IMR-90 (cell line): ENCODE measurements at places on chromosomes 11 and 22. TPM values are rescaled to one million over a fixed set of nuclear protein-coding genes. Genes with fewer than 3 reads are reported as not detected.
A peak's percentile ranks its signal among the peaks of the same experiment; 100 is the strongest.

DNA sequence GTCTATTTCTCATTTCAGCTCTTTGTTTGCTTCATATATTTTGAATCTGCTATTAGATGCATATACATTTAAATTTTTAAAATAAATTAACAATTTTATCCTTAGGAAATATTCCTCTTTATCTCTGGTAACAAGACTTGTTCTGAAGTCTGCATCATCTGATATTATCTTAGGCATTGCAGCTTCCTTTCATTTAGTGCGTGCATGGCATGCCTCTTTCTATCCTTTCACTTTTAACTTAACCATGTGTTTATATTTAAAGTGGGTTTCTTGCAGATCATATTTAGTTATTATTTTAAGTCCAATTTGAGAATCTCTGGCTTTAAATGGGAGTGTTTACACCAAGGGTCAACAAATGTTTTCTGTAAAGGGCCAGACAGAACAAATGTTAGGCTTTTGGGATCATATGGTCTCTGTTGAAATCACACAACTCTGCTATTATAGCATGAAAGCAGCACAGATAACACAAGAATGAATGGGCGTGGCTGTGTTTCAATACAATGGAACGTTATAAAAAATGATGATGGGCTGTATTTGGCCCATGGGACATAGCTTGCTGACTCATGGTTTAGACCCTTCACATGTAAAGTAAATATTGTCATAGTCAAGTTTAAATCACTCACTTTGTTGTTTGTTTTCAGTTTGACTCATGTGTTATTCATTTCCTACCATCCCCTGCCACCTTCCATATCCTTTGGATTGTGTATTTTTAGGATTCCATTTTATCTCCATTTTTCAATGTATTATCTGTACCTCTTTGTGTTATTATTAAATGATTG lies 83.9 kb upstream of the SNX19 start:
- peak; percentile 98 for DNase-seq

GRCh38 chr11:102391549-102392237 lies 44.7 kb downstream of the BIRC2 start:
- DNase-seq = no peak

Gene TRIM6
- total RNA-seq = 3.9 and 5.0 TPM in 2 replicates

- no peak for DNase-seq
These were observed 759.0 kb upstream of the API5 start for GRCh38 chr11:42552786-42553185.

DNA sequence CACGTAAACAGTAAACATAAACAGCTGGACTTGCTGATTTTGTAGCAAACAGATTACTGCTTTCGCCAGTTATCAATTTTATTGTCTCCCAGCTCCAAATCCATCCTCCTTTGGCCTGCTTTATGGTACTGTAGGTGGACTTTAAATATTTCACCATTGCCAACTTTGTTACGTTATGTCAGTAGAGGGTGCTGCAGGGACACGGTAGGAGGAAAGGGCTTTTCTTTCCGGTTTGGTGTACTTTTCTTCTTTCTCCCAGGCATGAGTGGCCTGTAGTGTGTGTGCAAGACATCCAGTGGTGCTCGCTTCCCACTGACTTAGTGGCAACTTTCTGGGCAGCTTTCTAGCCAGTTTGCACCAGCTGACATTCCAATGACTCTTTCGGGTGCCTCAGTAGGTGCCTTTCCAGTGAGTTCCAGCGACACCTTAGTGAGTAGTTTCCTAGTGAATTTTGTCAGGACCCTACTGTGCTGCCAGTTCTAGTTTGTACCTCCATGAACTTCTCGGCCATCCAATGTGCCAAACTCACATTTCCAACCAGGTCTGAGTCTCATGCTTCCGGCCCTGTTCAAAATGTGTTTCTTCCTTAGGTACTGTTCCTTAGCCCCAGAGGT lies 267.6 kb upstream of the TENM4 start:
- DNase-seq = peak; percentile 50

DNA sequence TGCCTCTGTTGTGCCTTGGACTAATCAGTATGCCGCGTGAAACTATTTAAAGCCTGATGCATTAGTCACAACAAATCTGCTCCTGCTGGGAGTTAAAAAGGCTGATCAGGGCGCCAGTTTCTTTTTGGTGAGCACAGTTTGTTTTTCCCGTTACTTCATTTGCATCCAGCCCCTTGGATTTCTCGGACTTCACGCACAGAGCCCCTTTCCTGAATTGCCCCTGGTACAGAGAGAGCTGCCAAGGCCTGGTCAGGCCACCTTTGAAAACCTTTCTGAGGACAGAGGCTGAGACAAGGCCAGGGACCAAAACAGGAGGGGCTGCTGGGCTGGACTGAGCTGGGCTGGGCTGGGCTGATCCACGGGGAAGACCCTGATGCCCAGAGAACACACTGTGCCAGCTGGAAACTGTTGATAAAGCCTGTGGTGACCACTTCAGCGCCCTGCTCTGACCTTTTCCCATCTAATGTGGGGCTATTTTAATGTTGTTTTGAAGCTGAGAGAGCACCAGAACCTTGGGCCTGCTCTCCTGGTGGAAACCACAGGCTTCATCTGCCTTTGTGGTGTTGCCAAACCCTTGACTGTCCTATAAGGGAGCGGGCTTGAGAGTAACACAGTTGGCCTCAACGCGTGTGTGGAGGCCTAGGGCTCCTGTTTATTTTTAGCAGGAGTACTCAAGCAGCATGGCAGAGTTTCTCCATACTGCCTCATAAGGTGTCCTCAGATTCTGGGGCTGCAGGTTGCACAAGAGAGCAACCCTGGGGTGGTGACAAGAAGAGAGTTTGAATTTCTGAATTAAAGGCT lies 44.2 kb downstream of the NAV2 start:
- DNase-seq = no peak

Gene BRSK2
- under 0.01 and 0.18 TPM in 2 replicates for total RNA-seq

Gene VWCE
- total RNA-seq = under 0.01 and 0.28 TPM in 2 replicates

GRCh38 chr22:39097098-39098020 lies at the start of gene APOBEC3H:
Gene APOBEC3H (plus strand): TSS chr22:39097244. CDS start chr22:39100279, 3,035 bp downstream.
- no peak for DNase-seq

DNA sequence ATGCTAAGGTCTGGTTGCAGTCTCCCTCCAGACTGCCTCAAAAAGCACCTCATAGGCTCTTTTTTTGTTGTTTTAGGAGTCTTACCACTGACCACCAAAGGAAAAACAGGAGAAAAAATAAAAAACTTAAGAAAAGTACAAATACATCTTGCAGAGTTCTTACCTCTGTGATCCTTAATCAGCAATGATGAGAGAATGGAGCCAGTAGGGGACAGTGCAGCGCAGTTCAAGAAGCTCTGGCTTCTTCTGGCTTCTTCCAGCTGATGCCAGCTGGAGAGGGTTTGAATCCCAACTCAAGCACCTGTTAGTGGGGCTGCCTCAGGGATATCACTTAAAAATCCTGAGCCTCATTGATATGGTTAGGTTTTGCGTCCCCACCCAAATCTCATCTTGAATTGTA lies 223.3 kb upstream of the ISX start:
- no peak for DNase-seq

Gene GGTLC2
- not detected in 2 replicates for total RNA-seq

Gene ATL3
- 131 and 132 TPM in 2 replicates for total RNA-seq

DNA sequence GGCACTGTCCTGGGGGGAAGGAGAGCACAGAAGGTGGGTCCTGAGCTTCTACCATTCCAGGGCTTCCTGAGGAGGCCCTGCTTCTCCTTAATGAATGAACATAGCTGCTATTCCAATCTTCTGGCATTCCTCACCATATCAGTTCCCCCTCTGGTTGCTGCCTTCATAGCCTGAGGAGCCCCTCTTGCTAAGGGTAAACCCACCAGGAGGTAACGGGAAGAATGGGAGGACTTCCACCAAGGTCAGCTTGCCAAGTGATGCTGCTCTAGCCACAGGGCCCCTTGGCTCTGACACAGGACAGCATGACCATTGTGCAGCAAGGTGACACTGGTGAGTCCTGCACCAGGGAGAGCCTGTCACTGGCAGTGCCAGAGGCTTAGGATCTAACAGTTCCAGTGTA lies 1022.5 kb downstream of the TBC1D22A start:
- no peak for DNase-seq

DNA sequence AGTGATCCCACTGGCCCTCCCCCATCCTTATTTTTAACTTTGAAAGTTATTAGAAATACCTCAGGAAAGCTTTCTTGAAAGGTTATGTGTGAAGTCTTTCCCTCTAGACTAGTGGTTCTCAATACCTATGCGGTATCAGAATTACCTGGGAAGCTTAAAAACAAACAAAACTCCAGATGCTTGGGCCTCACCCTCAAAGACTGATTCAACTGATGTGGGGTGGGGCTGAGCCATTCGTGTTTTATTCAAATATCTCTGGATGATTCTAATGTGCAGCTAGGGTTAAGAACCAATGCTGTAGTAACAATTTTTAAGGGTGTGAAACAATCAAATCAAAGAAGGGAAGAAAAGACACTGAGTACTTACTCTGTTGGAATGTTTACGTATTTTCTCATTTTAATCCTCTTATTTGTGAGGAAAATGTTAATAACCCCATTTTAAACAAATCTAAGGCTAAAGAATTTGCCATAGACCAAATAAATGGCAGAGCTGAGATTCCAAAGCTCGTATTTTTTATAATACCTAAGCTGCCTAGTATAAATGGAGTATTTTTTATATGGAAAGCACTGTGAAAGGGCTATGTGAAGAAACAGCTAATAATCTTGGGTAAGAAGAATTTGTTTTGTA lies 47.6 kb downstream of the PLEKHB1 start:
- no peak for DNase-seq

DNA sequence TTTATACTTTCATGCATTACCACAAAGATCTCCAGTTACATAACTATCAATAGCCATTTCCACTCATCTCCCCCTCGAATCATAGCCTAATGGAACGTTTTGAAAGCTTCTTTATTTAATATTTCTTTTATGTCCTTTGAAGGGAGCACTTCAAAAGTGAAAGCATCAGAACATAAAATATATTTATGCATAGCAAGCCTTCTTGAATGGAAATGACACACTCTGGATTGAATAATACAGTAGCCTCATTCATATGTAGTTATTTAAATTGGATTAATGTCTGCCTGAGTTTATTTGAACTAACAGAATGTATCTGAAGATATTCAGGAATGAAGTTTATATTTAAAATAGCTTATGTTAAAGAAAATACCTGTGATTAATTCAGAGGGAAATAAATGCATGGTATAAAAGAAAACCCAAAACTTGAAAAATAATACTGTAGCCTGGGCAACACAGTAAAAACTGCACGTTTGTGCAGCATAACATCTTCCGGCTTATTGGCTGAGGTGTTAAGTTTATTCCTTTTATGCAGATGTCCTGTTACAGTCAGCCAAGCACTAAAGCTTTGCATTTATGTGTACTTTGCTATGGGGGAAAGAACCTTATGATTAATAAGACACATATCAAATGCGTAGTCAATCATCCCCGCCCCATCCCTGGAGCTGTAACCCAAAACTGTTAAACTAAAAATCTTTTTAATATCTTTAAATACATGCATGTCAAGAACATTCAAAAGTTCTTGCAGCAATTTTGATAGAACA lies 22.0 kb downstream of the OOSP3 start:
- no peak for DNase-seq

GRCh38 chr11:73053964-73054363 lies 88.2 kb downstream of the FCHSD2 start:
- no peak for DNase-seq

GRCh38 chr11:114001416-114001815 lies 26.5 kb downstream of the HTR3A start:
- no peak for DNase-seq

- DNase-seq = no peak
These were observed 841 bp downstream of the B3GNT6 start for GRCh38 chr11:77035039-77035438.

GRCh38 chr11:130601141-130601540 lies 152.7 kb downstream of the ADAMTS15 start:
- peak; percentile 90 for DNase-seq

DNA sequence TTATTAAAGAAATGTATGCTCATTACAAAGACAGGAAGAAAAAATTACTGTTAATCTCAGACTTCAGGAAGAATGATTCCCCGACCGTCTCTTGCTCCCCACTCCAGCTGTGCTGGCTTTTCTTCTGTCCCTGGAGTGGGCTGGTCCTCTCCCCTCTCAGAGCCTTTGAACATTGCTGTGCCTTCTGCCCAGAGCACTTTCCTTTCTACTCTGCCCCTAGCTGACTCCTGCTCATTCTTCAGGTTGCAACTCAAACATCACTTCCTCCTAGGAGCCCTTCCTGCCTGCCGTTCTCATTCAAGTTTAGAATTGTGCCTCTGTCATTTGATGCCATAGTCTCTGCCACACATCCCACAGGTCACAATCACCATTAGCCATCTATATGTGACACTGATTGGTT lies 329.5 kb downstream of the MIAT start:
- no peak for DNase-seq

GRCh38 chr11:12200279-12200990 lies 90.0 kb downstream of the MICAL2 start:
- DNase-seq = peak; percentile 83

- no peak for DNase-seq
These were observed 18.4 kb downstream of the FDX1 start for GRCh38 chr11:110447897-110448745.

DNA sequence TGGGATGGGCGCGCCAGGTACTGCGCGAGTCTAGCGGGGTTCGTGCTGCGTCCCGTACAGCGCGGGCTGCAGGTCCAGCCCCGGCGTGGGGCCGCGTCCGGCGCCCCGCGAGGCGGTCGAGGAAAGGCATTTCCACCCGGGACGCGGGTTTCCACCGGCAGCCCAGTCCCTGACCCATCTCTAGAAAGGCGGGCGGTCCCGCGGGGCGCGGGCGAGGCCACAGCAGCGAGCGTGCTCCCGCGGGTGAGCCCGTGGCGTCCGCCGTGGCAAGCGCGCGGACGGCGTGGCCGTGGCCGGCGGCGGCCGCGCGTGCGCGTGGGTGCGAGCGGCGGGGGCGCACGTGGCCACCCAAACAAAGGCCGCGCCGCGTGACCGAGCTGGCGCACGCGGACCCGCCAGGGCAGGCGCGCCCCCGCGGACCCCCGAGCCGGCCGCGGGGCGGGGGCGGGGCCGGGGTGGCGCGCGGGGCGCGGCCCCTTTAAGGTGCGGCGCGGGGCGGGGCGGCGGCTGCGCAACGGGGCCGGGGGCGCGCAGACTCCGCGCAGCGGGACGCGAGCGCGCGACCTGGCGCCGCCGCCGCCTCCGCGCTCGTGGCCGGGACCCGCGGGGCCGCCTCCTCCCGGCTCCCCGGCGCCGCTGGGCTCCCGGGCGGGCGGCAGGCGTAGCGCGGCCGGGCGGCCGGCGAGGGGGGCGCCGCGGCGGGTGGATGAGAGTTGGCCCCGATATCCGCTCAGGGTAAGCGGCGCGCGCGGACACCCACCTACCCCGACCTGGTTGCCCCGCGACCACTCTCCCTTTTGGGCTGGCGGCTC lies 39.3 kb upstream of the CELSR1 start:
- DNase-seq = peak; percentile 35

Gene OR52I1
- not detected in 2 replicates for total RNA-seq

DNA sequence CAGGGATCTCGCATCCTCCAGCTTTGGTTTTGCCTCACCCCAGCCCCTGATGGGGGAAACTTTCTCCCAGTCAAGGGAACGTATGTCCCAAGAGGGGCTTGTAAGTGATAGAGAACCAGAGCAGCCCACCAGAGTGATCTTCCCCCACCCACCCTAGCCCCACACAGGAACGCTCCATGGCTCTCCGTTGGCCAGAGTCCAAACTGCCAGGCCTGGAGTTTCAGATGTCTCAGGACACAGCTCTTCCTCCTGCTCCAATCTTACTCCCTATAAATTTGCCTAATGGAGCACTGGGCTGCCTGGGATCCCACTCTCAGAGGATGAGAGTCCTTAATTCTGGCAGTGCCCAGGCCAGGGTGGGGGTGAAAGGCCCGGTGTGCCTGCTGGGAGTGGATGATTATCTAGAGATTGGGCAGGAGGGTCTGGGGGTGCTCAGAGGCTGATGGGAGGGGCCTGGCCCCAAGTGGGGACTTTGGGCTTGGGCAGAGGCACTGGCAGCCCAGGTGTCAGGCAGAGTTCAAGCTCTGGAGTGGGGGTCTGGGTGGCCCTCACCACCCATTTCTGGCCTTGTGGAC lies 79.9 kb downstream of the WNT7B start:
- no peak for DNase-seq
